ENCODE measurements at places on chromosomes 6 and 20.

GRCh38 chr20:43925215-43925614 lies 10.6 kb downstream of the TOX2 start:
- no peak for DNase-seq

DNA sequence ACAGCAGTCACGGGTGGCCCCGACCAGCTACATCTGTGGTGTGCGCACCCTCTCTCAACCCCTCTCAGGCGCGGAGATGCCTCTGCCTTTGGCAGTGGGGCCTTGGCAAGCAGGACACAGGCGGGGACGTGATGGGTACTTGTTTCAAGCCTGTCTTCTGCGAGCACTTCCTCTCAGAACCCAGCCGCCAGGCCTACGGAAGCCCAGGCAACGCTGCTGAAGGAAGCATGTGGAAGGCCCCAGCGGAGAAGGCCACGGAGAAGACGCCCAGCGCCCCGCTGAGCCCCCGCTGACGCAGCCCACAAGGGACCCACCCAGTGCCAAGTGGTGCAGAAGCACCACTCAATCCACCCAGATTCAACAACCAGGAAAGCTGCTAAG lies 13.0 kb downstream of the SERPINB6 start:
- DNase-seq: no peak

DNA sequence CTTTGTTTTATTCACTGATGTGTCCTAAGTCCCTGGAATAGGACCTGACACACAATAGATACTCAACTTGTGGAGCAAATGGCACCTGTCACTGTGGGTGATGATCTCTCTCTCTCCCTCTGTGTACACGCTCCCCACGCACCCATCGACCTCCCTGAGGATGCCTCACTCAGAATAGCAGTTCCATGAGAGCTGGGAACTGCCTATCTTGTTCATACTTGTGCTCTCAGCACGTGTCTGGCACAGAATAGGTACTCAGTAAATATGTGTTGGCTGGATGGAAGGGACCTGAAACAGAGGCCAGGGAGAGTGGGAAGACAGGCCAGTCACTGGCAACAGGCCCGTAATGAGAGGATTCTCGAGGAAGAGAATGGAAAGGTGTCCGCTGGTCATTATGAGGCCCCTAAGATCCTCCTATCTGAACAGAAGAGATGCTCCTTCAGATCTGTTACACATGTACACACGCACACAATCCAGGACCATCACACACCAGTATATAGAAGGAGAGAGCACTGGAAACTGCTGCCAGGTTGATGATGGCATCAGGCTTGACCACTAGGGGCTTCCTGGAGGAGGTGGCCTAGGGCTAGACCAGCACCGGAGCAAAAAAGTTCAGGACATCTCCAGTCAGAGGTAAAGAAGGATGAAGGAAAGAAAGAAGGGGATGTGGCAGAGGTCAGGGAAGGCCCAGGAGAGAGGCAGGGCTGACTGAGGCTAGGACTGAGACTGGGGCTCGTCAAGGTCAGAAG lies 30.9 kb downstream of the VEGFA start:
- no peak for DNase-seq

DNA sequence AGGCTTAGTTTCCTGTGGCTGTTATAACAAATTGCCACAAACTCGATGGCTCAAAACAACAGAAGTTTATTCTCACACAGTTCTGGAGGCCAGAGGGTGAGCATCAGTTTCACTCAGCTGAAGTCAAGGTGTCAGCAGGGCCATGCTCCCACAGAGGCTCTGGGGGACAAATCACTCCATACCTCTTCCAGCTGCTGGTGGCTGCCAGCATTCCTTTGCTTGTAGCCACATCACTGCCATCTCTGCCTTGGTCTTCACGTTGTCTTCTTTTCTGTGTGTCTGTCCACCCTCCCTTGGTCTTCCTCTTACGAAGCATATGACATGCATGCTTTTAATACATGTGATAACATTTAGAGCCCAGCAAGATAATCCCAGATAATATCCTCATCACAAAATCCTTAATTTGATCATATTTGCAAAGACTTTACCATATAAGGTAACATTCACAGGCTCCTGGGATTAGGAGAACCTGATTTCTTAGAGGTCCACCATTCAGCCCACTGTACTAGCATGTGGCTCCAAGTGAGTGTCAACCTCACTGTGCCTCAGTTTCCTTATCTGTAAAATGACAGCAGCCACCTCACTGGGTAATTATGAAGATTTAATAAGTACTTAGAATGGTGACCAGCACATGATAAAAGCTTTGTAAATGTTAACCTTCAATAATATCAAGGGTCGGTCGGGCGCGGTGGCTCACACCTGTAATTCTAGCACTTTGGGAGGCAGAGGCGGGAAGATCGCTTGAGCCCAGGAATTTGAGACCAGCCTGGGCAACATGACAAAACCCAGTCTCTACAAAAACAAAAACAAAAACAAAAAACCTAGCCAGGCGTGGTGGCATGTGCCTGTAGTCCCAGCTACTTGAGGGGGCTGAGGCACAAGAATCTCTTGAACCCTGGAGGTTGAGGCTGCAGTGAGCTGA lies 14.7 kb upstream of the PTGIS start:
- DNase-seq: no peak

- DNase-seq: peak; percentile 7
Measured at GRCh38 chr6:79461205-79461604, 76.0 kb downstream of the LCA5 start.
